Stimulated activated naive CD4-positive, alpha-beta T cell (primary cell): ENCODE measurements at places on chromosomes 11 and 22.

DNA sequence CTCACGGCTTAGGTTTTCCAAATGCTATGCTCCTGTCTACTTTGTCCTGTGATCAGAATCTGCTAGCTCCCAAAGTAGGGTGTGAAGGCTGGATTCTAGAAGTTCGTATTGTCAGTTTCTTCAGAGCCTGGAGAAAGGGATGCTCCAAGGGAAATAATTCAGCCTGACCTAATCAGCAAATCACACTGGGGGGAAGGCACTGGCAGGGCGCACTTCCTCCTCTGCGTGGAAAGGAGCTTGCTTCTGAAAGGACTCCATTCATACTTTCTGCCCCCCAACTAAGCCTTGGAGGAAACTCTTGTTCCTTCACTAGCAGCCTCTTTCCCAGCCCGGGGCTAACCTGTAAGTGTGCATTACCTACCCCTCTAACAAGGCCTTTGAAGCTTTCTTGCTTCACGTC is 165.9 kb downstream of the NAV2 start:
- no peak for DNase-seq

DNA sequence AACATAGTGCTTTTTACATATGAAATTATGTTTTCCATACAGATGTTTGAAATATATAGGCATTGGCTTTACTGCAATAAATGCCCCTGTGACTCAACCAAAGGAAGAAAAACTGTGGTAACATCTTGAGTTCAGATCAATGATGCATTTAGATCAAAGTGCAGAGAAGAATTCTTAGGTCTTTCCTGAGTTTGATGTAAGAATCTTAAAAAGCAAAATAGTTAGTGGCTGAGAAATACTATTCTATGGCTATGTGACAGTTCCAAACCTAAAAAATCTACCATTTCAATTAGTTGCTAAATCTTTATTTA is 93.7 kb downstream of the SOX6 start:
- no peak for DNase-seq

DNA sequence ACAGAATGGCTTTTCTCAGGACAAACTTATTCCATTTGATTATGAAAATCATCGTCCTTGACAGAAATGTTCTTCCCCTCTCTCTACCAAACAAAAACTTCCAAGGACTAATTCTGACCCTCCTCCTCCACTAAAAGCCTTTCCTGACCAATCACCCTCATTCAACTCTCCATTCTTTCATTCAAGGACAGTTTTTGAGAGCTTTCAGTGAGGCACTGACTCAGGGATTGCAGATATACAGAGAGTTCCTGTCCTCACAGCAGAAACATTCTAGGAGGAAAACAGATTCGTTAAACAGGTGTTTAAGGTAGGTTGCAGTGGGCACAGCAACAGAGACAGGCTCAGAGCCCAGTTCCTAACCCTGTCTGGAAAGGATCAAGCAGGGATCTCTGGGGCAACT is 41.5 kb downstream of the OR4D9 start:
- DNase-seq, result no peak

DNA sequence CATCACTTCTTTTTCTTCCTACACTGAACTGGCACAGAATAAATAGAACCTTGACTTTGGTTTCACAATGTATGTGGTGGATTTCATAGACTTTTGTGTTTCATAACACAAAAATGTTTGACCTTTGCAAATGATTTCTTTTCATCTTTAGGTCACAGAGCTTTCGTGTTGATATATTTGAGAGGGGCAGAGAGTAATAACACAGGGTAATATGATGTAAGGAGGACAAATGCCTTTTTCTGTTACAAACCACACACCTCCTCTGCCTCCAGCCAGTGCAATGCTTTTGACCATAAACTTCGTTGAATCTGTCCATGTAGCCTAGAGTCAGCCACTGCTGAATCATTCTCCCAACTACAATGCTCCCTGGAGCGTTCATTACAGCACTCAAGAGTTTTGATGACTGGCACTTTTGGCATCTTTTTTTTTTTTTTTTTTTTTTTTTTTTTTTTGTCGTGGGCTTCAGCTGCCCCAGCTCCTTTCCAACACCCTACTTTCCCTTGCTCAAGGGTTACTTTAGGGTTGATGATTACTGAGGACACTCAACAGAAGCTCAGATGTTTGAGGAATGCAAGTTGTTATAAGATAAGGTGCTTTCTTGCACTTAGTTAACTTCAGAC is 11.4 kb upstream of the CAT start:
- no peak for DNase-seq

- DNase-seq, result no peak
Observed at GRCh38 chr22:29907753-29908515, 25.0 kb downstream of the MTMR3 start.

GRCh38 chr11:12127206-12127898 is 17.0 kb downstream of the MICAL2 start:
- no peak for DNase-seq

- no peak for DNase-seq
Observed at GRCh38 chr11:130473056-130473794, 24.8 kb downstream of the ADAMTS15 start.

DNA sequence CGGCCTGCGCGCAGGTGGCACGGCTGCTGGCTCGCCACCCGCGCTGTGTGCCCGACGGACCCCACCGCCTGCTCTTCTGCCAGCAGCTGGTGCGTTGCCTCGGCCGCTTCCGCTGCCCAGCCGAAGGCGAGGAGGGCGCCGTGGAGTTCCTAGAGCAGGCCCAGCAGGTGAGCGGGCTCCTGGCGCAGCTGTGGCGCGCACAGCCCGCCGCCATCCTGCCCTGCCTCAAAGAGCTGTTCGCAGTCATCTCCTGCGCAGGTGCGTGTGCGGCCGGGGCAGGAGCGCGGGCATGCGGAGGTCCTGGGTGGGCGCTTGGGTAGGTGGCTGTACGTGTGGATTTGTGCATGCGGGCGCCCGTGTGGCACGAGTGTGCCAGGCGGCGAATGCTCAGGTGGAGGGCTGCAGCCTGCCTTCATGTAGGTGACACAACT is 8.0 kb downstream of the USP35 start:
- no peak for DNase-seq

DNA sequence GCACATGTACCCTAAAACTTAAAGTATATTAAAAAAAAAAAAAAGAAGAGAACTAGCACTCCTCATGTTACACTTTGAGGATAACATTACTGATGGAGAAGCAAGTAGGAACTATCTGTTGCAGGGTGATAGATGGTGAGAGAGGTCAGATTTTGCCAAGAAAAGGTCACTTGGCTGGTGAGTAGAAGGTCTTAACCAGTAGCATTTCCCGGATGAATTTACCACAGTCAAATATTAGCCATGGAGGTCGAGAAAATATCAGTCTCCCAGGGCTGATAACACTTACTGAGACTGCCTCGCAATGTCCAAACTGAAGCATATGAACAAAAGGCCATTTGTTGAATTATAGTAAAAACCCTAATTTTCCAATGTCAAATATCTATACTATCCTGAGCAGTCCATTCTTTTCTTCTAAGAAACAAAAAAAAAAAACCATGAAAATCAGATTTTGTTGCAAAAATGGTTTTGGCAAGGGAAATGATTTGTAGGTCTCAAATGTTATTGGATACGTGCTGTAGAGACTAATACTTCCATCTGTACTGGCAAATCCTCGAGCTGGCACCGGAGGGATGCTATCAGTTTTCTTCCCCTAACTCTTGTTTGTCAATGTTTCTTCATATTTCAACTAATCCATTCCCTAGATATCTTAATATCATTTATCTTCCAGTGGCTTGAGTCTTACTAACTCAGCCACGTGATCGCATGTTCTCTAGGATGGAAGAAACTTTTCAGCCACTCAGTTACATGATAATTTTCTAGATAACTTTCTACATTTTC is 14.5 kb upstream of the BBOX1 start:
- no peak for DNase-seq

DNA sequence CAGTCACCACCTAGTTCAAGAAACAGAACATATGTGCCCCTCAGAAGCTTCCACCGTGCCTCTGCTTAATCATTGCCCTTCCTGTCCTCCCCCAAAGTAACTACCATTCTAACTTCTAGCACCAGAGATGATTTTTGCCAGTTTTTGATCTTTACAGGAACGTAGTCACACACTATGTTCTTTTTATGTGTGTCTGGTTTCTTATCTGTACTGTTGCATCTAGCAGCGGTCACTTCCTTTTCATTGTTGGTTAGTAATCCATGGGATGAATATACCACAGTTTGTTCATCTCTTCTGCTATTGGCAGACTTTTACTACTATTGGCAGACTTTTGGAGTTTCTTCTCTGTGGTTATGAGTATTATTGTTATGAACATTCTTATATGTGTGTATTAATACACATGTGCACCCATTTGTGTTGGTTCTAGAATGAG is 34.6 kb downstream of the SPECC1L start:
- DNase-seq, result no peak

DNA sequence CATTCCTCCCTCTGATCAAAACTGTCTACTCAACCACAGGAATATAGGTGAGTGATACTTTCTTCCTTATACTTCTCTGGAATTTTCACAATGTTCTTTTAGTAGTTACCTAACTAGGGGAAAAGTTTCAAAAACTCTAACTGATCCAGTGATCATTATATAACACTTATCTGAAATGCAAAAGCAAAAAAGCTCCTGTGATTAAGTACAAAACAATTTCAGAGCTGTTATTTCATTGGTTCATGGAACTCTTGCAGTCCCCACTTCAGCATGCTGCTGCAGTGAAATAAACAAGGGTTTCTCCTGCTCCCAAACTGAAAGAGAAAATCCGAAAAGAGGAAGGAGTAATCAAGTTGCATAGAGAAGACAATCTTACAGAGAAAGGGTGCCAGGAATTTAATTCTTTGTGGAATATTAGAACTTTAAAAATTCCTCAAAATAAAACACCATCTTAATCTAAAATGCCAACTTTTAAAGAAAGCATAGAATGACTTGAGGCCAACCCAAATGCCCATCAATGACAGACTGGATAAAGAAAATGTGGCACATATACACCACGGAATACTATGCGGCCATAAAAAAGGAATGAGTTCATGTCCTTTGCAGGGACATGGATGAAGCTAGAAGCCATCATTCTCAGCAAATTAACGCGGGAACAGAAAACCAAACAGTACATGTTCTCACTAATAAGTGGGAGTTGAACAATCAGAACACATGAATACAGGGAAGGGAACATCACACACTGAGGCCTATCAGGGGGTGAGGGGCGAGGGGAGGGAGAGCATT is 20.3 kb downstream of the PPP2R1B start:
- DNase-seq, result no peak

DNA sequence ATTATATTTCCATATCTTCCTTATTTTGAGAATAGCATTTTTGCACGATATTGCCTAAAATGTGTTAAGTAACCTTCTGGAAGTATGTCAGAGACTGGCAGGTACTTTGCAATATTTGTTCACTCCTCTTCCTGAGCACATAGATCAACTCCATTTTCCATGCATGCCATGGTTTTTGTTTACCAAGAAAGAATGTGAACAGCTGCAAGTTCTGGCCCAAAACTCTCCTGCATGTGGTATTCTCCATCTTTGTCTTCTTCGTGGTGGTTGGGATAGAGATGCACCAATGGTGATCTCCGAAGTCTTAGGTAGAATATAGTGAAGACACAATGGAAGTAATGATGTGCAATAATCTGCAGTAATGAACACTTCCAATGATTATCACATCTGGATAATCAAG is 2241.0 kb upstream of the RAG2 start:
- DNase-seq, result no peak
